ENCODE measurements at places on chromosomes 7 and 10.

DNA sequence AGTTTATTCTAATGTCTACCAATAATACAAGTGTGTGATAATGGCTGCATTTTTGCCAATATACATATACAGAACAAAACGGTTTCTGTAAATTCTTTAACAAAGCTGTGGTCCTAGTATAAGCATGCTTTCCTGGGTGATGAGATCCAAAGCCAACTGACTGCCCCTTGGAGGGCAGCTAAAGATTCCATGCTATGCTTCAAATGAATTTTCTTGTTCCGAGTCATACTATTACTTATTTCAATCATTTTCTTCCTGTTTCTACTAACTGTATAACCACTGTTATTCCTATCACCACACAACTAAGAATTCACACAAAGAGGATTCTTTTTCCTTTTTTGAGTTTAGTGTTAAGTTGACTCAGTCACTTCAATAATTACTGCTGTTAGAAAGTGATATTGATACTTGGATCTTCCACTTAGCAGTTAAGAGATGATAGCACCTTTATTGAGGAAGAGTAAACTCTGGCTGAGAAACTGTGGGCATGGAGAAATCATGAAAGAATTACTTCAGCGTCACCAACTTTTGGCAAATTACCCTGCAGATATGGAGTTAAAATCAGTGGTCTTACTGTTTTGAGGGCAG is 197.5 kb downstream of the ARL4A start:
- DNase-seq: no peak

GRCh38 chr10:107164992-107165391 is 486 bp upstream of the SORCS1 start:
- DNase-seq: no peak

DNA sequence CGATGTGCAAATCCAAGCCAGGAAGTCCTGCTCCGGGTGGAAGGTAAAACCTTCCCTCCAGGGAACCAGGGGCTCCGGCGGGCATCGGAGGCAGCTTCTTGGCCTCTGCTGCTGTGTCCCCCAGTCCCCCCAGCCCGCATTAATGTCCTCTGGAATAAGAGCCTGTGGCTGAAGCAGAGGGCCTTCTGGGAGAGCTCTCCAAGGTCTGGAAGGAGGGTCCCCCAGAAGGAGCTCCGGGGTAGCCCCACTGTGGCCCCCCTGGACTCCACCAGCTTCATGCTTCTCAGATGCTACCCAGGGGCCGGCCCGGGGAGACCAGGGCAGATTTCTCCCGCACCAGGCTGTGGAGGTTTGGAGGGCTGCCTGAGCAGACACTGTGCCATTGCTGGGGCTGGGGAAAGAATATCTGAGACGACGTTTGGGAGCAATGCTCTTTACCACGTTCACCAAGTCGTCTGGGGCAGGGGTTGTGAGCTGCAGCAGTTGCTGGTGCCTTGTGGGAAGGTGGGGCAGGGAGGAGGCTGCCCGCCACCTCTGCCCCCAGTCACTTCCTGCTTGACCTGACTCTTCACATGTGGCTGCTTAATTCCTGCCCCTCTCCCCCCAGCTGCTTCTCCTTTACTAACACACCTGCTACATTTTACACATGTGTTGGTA is 8.3 kb downstream of the ZNF853 start:
- no peak for DNase-seq

DNA sequence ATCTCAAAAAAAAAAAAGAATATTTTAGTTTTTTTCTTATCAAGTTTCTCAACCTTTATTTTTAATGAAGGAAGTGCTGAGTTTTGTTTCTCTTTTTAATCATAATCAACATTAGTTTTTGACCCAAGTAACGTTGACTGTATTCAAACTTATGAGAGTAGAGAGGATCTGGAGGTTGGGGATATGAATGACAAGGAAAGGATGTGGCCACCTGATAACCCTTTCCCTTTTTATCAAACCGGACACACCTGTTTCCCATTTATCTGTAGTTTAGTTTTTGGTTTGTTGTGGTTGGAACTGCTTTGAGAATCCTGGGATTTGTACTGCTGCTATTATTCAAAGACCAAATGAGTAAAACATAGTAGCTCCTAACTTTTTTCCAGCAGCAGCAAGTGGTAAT is 38.6 kb downstream of the HACD1 start:
- no peak for DNase-seq

GRCh38 chr10:5479481-5480161 is 19.7 kb downstream of the CALML5 start:
- DNase-seq: no peak

- no peak for DNase-seq
Measured at GRCh38 chr10:111516144-111516543, 439.3 kb downstream of the ADRA2A start.

GRCh38 chr10:133169173-133169947 is 9.3 kb downstream of the KNDC1 start:
- no peak for DNase-seq

GRCh38 chr7:143456992-143457793 is 13.9 kb downstream of the TAS2R60 start:
- no peak for DNase-seq
